ENCODE measurements at places on chromosomes 5 and 9. TPM values are rescaled to one million over a fixed set of nuclear protein-coding genes. Genes with fewer than 3 reads are reported as not detected.

Gene INSL6
- not detected for total RNA-seq

Gene NR2F1-AS1
- 5.4 TPM for total RNA-seq

Gene MYMK
- total RNA-seq: not detected

Gene OR2V1
- not detected for total RNA-seq

Gene LRRC70
- 1.4 TPM for total RNA-seq

Gene MACROH2A1
- 123 TPM for total RNA-seq

Gene PCDHB4
- total RNA-seq: 1.8 TPM

Gene KIF24
- 2.1 TPM for total RNA-seq

Gene BAAT
- not detected for total RNA-seq

Gene PCDHB8
- total RNA-seq: 0.52 TPM

Gene DPM2
- 11.4 TPM for total RNA-seq

Gene ATP10B
- total RNA-seq: not detected

Gene CCL28
- 15.7 TPM for total RNA-seq

Measured in articular chondrocyte of knee joint (primary cell).